ENCODE measurements at places on chromosomes 5 and 9. TPM values are rescaled to one million over a fixed set of nuclear protein-coding genes. Genes with fewer than 3 reads are reported as not detected.

The DNAJA1 gene
- total RNA-seq, result 158 TPM

The PFN3 gene
- not detected for total RNA-seq

The GHR gene
- 1.3 TPM for total RNA-seq

The FAT2 gene
- total RNA-seq, result 0.06 TPM

The NEURL1B gene
- total RNA-seq, result 1.6 TPM

The LPAR1 gene
- total RNA-seq, result 11.5 TPM

The SHROOM1 gene
- 9.0 TPM for total RNA-seq

- DNase-seq, result no peak
These were observed 27.5 kb upstream of the BOD1 start for GRCh38 chr5:173643964-173644363.

DNA sequence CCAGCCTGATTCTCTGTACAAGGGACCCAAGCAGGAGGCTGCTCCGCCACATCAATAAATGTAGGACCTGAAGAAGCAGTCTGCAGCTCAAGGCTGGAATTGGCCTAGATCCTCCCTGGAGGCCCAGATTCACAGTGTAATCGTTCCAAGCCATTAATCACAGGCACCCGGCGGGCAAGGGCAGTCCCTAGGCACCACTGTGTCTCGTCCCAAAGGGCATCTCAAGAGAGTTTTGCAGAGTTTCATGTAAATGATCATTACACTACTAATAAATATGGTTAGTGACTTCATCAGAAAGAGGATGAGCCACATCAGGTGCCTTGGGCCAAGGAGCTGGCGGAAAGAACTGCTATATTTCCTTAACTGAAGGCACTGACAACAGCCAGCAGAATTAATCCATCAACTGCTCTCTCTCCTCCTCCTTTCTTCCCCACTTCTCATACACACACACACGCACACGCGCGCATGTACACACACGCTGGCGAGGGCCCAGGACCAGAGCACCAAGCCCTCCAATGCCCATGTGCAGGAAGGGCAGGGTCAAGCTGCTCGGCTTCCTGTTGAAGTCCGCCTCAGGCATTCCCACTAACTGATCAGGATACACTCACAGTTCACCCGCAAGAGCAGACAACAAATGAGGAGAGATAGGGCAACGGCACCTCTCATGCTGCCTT is 33.9 kb downstream of the GNAQ start:
- no peak for DNase-seq

DNA sequence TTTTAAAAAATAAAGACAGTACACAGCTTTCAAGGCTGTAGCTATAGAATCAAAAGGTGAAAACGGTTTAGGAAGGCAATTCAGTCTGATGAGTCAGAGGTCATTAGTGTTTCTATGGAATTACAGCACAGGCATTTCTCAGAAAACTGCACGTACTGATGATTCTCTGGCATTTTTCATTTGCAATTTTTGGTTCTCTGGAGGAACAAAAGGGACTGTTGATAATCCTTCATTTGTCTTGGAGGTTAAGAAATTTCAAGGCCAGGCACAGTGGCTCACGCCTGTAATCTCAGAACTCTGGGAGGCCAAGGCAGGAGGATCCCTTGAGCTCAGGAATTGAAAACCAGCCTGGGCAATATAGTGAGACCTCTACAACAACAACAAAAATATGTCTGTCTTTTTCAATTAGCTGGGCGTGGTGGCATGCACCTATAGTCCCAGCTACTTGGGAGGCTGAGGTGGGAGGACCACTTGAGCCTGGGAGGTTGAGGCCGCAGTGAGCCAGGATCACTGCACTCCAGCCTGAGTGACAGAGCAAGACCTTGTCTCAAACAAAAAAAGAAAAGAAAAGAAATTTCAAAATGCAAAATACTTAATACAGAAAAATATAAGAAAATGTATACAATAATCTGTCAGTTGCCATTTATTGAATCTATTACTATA is 27.3 kb downstream of the NR6A1 start:
- DNase-seq, result no peak

- no peak for DNase-seq
These were observed 151.0 kb upstream of the ZNF366 start for GRCh38 chr5:72658161-72658560.

DNA sequence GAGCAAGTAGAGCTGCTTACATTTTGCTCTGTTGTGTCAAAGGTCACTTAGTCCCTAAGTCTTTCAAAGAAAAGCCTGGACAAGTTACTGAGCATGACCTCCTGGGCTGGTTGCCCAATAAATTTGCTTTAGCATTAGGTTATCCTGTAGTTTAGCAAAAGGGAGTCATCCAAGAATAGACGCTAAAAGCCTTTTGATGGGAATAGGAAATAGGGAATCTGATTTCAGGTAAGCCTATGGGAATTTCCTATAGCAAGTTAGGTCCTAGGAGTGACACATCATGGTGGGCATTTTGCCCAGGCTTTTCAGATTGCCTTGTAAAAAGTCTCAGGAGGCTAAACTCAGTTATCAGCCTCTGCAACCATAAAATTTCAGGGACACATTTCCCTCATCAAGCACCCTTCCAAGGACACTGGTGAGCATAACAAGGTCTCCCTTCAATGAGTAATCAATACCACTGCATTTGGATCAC is 67.6 kb upstream of the RANBP3L start:
- DNase-seq, result no peak

DNA sequence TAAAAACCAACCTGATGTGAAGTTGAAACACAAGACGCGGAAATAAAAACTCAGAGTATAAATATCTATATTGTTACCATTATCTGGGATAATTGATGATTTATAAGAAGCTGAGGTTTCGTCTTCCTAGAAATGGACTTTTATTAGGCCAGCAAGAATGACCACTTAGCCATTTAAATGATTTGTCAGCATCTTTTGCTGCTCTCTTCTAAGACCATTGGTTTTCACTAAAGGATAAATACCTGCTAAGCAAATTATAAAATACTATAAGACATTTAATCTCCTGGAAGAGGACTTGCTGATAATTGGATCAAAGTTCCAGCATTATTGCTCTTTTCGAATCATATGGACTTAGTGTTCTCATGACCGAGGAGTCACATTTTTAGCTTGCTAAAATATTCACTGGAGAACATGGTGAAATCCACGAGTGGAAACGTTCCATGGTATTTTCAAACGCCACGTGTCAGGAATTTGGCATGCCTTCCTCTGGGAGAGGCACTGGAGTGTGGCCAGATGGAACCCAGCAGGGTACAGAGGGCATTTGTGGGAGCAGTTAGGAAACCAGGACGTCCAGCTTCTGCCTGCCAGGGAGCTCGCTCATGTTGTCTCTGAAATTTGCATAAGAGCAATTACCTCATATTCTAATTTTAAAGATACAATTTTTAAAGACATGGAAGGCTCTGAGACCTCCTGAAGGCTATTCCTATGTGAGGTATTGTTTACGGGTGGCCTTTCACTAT is 43.1 kb downstream of the TNFAIP8 start:
- no peak for DNase-seq

GRCh38 chr9:124885551-124885950 is 23.6 kb downstream of the ARPC5L start:
- DNase-seq, result no peak

GRCh38 chr5:68290260-68290674 is 74.7 kb downstream of the PIK3R1 start:
- no peak for DNase-seq

DNA sequence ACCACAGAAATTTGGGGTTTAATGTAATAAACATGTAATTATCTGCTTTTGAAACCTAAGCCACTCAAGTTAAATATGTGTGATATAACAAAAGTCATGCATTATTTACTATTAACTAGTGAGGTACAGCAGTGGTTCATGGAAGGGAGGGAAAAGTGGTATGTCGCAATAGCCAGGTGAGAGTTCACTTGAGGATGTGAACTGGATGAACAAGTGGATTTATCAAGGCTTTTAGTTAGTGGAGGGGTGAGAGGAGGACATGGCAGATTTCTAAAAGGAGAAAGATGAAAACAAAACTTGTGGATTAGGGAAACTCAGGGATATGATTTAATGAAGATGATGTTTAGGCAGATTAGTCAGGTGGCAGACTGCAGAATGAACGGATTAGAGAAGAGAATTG is 141.3 kb upstream of the NFIB start:
- DNase-seq, result no peak

DNA sequence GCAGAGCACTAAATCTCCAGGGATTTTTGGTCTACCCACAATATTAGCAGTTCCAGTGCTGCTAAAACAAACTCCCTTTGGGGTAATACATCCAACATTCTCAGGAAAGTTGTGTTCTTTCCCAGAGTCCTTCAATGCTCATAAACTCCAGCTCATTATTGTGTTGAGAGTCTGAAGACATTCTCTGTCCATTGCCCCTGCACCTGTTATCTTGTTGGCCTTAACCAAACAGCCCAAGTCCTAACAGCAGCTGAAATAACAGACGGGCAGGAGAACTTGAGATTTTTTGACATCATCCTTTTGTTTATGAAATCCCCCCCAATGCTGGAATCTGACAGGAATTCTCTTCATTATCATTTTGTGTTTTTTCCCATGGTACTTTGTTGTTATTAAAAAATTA is 110.8 kb downstream of the PAPPA start:
- no peak for DNase-seq

GRCh38 chr9:92590377-92590776 is 54.6 kb upstream of the ECM2 start:
- DNase-seq, result no peak

DNA sequence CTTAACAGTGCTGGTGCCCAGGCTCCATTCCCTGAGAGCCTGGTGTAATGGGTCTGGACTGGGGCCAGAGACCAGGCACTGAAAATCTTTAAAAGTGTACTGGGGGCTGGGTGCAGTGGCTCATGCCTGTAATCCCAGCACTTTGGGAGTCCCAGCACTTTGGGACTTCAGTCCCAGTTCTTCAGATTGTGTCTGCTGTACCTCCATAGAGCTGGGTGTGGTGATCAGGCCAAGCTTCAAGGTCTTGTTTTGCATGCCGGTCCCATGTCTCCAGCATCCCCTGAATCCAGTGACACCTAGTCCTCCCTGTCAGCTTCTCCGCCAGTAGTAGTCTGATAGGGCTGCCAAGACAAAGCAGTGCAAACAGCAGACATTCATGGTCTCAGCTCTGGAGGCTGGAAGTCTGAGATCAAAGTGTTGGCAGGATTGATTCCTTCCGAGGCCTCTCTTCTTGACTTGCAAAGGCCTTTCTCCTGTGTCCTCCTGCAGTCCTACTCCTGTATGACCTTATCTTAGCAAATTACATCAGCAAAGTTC is 108.2 kb downstream of the SYK start:
- no peak for DNase-seq

DNA sequence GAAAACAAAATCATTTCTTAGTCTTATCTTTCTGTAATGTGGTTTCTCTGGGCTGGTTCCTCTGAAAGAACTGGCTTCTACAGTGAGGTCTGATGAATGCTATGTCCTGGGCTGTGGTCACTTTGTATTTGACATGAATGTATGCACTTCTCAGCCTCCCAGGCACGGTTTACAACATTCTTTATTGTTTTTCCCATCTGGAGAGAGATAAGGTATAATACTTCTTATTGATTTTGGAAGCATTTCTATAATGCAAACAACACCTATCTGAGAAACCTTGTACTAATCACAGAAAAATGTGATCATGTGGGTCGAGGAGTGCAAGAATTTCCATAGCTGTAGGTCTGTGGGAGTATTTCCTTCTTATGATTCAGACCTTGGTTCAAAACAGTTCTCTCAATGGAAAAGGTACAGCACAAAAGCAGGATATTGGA is 46.9 kb downstream of the ACTBL2 start:
- peak; percentile 86 for DNase-seq

DNA sequence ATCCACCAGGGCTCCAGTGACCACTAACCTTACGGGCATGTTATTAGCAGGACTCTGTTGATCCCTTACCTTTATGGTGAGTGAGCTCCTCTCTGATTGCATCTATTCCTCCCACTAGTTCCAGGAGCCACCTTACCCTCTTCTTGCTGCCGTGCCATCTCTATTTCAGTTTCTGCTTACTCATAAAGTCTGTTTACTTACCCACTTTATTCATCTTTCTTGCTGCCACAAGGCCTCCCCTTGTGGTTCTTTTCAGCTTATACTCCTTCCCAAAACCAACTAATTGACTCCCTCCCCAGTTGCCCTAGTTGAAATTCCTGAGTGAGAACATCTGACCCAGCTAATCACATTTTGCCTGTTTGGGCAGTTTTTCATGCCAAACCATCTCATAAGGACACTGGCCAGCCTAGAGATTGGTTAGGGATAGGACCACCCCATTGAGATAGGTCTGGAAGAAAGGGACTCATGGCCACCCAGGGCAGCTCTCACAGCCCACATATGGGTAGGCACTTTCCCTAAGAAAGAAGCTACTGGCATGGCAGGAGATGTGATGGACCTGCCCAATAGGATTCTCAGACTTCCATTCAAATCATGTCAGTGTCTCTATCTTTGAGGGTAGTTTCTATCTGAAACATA is 412.7 kb downstream of the EFNA5 start:
- DNase-seq, result peak; percentile 88

DNA sequence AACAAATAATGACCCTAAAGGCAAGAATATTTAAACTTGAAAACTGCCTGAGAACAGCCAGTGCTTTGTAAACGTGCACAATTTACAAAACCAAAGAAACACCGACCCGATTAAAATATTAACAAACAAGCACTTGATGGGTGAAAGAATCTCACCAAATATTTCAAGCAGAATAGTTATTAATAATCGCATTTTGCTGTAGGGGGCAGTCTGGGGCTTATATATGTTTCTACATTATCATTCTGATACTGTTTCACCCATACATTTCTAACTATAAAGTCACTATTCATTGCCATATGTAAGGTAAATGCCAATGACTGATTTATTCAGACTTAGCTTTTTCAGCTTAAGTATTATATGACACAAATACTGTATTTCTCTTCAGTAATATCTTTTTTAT is 37.7 kb downstream of the UBAP2 start:
- DNase-seq, result no peak

DNA sequence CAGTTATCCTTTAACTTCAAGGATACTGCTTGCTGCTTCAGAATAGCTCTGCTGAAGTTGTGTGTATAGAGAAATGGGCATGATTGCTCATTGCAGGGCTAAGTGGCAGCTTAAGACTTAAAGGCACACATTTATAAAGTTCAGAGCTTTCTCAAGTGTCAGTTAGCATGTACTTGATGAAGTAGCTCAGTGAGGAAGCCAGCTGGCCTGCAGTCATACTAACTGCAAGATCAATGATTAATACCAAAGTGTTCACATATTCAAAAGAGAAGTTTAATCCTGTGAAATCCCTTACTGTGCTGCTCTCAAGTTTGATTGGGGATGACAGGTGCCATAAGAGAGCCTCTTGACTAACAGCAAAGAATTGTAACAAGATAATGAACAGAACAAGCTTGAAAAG is 483.4 kb upstream of the NUDT12 start:
- DNase-seq, result no peak

DNA sequence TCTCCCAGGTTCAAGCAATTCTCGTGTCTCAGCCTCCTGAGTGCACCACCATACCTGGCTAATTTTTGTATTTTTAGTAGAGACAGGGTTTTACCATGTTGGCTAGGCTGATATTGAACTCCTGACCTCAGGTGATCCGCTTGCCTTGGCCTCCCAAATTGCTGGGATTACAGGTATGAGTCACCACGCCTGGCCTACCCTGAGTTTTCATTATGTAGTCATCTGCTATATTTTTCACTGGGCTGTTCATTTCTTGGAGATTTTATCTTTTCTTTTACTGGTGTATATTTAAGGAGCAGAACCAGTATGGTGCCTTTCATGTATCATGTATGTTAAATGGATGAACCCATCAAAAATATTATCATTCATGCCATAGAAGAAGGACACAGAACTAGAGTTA is 377.0 kb upstream of the ACTBL2 start:
- DNase-seq, result no peak
